ENCODE measurements at places on chromosomes 1 and 21.

- DNase-seq = no peak
Observed at GRCh38 chr1:231693361-231694074, 66.9 kb downstream of the DISC1 start.

GRCh38 chr1:44485934-44486460, 80.9 kb downstream of the RNF220 start:
- no peak for DNase-seq

GRCh38 chr1:221468546-221468945, 273.3 kb downstream of the DUSP10 start:
- DNase-seq = no peak

DNA sequence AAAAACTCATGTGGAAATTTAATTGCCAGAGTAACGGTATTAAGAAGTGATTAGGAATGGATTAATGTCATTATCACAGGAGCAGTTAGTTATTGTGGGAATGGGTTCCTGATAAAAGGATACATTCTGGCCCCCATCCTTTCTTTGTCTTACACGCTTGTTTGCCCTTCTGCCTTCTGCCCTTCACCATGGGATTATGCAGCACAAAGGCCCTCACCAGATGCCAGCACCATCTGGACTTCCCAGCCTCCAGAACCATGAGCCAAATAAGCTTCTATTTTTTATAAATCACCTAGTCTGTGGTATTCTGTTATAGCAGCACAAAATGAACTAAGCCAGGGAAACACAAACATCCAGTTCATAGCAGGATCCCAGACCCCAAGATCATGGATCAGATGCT, 33.9 kb upstream of the POU2F1 start:
- DNase-seq = no peak

DNA sequence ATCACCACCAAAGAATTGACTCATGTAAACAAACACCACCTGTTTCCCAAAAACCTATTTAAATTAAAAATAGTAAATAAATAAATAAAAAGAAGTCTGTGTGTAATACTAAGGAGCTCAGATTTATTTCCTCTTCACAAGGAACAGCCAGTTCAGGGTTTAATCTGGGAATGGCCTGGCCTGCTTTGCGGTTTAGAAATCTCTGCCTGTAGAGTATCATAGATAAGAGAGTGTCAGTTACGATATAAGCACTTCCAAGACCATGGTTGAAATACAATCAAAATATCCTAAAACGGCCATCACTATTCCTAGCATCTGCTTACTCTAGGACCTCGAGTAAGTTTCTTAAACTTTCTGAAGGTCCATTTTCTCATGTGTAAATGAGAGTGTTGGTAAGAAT, 274.4 kb downstream of the PLPP3 start:
- DNase-seq = no peak

DNA sequence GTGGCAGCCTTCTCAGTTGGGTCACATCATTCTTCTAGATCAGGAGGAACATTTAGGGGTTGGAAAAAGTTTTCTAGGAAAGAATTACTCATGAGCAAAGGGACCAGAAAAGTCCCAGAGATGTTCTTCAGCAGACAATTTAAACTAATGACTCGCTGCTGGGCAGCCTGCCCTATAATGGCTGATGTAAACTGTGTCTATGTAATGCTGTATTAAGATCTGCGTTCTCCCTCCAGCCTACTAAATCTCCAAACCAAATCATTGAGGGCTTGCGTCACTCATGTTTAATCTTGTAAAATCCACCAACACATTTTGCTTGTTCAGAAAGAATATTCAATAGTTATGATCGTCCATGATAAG, 92.1 kb downstream of the LRRC8C start:
- DNase-seq = no peak

DNA sequence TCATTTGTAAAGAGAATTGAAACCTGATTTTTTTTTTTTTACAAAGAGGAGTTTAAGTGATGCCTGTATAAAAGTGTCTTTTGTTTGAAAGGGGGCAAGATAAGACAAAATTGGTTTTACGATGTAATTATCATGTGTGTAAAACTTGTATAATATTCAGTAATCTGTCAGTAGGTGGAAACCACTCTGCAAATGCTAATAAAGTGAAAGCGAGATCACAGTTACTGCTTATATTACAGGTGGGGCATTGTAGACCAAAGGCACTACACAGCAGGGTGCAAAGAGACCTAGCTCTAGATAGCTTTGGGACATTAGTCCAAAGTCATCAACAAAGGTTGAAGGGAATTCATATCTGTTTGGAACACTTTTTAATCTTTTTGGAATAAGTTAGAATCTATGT, 174.2 kb downstream of the LHX8 start:
- DNase-seq = no peak

GRCh38 chr1:87523466-87523865, 194.8 kb downstream of the LMO4 start:
- DNase-seq = no peak

- DNase-seq = no peak
Observed at GRCh38 chr1:39822146-39822545, 33.5 kb upstream of the BMP8B start.

- DNase-seq = no peak
Observed at GRCh38 chr1:24727501-24728216, 17.6 kb upstream of the CLIC4 start.

DNA sequence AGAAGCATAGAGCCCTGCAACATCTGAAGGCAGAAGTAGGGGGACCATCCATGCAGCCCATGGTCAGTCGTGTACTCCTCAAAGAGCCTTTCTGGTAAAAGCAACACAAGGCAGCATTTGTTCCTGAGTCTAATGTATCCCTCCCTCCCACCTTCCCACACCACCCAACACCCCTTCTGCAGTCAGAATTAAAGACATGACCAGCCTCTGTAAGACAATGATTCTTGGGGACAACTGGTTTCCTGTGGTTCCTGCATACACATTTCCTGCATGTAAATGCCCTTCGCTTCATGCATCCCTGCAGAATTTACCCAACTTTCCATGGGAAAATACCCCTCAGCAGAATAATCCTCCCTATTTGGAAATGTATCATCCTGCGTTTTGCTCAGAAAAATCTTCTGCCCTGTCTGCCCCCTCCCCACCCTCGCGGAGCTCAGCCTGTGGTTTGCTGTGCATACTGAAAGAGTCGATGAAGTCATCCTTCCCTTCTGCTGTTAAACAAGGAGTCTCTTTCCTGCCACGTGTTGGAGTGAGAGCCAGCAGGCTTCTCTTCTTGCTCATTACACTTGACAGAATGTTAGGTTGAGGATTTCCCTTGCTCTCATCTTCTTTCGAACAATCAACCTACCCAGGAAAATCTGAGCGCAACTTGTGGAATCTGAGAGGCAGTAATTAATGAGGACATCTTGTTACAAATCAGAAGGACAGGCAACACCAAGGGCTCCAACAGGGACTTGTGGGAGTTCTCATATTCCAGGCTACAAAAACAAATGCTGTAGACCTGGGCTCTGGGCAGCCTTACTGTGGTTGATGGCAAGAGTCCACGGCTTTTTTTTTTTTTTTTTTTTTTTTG, 4.7 kb downstream of the TNN start:
- DNase-seq = no peak

- no peak for DNase-seq
Observed at GRCh38 chr1:161402446-161402845, 34.8 kb upstream of the CFAP126 start.

- DNase-seq = no peak
Observed at GRCh38 chr1:88502886-88503285, 181.2 kb upstream of the PKN2 start.

- no peak for DNase-seq
Observed at GRCh38 chr1:246343251-246343650, 163.8 kb downstream of the SMYD3 start.

DNA sequence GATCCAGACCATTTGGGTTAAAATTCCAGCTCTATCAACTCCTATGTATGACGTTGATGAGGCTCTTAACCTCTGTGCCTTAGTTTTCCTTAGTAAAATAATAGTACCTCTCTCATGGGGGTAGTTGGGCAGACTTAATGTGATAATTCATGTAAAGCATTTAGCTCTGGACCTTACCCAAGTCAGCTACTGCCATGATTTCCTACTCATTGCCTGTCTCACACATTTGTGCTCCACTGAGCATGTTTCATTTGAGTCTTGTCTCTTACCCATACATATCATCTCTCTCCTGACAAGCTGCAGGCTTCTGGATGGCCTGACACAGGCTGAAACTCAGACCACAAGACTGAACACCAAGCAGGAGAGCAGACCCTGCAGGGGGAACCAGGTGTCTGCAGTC, 77.7 kb upstream of the ZBTB40 start:
- no peak for DNase-seq

- DNase-seq = no peak
Observed at GRCh38 chr1:218996362-218996761, 177.3 kb upstream of the LYPLAL1 start.

DNA sequence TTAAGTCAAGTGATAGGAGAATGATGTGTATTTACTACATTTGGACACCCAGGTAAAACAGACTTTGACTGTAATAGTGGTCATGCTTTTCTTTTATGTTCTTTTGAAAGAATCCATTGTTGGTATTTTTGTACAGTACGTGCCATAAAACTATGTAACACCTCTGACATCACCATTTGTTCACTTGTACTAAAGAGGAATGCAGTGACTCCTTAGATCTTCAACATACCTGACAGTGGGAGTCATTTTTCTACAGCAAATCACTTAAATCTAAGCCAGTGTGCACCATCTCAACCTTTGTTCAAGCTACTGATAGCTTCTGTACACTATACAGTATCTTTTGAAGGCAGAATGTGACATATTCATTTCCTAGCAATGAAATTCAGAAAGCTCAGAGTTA, 6.3 kb upstream of the PLD5 start:
- DNase-seq = no peak

DNA sequence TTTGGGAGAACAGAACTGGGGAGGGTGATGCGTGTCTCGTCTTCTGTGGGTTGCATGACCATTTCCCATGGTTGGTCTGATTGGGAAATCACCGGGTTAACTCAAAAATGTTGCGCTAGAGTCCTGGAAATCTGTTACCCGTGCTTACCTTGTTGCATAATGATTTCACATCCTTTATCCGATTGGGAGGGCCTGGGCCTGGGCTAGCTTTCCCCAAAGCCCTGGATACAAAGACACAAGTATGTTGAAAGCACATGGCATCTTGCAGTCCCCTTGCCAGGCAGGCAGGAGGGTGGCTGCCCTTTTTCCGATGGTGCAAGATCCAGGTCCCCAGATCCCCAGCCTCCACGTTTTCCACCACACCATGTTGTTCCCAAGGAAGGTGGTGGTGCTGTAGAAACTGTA, 582 bp downstream of the TRPM2 start:
- DNase-seq = no peak

GRCh38 chr1:10431070-10431730, 967 bp downstream of the CENPS start:
- DNase-seq = no peak

DNA sequence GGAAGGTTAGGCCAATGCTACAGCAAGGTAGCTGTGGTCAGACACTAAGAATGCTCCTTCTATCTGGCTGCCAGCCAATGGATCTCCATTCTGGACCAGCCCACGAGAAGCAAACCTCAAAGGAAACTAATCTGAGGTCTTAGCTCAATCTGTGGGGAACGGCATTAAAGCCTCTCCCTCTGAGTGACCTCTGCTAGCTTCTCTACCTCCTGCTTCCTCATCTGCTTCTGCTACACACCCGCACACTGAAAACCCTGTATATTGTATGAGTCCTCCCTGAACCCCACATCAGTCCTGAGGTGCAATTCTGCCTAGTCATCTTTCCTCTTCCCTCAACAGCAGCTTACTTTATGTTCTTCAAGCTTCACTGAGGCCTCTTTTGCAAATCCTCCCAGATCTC, 6.9 kb upstream of the GALE start:
- no peak for DNase-seq

- DNase-seq = no peak
Observed at GRCh38 chr1:207861442-207862177, 49.3 kb downstream of the CD34 start.

- no peak for DNase-seq
Observed at GRCh38 chr1:192602757-192603156, 27.2 kb downstream of the RGS1 start.

GRCh38 chr1:59138402-59138801, 158.5 kb upstream of the FGGY start:
- peak; percentile 15 for DNase-seq

DNA sequence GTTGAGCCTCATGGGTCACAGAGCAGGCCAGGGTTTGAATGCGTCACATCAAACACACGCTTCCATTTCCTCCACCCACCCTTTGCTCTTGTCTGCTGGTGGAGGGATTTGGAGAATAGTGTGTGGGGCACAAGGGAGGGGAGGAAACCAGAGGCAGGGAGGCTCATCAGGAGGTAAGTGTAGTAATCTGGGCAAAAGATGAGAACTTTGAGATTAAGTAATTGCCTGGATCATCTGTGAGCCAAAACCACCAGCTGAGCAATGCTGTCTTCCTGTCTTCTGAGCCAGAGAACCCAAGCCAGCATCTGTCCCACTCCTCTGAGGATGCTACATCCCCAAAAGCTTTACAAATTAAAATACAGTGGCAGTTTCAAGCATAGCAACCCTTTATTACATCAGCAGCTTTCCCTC, 45.2 kb downstream of the C8B start:
- no peak for DNase-seq

- DNase-seq = no peak
Observed at GRCh38 chr1:214524824-214525223, 26.6 kb downstream of the PTPN14 start.

- DNase-seq = no peak
Observed at GRCh38 chr1:114503916-114504422, 7.0 kb downstream of the TRIM33 start.

DNA sequence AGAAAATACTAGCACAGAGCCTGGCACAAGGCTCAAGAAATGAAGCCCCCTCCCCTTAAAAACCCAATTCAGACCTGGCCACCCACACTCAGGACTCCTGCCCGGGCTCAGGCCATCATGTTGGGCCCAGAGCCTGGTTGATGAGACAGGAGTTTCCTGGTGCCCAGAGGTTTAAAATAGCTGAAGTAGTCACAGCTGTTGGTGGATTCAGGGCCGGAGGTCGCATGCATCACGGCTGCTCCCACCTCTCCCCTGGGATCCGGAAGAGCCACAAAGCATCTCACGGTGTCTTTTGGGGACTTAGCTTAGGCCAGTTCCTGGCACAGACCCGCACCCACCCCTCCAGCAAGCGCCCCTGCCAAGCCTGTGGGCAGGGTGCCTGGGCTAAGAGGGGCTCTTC, 2.6 kb upstream of the PADI2 start:
- no peak for DNase-seq

DNA sequence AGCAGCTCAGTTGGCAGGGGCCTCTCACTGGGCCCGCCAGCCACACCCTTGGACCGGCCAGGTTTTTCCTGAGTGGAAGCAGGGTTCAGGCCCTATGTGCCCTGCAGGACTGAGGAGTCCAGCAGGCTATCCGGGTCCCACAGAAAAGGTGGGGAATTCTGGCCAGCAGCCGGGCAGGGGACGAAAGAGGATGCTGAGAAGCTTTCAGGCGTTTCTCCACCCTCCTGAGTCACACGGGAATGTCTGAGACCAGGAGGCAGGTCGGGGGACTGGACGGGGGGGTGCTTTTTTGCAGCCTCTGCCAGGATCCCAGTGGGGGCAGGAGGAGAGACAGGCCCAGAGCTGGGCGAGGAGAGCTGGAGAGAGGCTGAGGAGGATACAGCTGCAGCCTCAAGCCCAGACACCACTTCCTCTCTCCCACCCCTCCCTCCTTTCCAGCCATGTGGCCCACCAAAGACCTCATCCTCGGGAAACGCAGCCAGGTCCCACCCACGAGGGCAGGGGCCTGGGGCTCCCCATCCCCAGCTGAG, 105.4 kb downstream of the SPSB1 start:
- DNase-seq = no peak
